ENCODE measurements at places on chromosomes 1 and 21.

DNA sequence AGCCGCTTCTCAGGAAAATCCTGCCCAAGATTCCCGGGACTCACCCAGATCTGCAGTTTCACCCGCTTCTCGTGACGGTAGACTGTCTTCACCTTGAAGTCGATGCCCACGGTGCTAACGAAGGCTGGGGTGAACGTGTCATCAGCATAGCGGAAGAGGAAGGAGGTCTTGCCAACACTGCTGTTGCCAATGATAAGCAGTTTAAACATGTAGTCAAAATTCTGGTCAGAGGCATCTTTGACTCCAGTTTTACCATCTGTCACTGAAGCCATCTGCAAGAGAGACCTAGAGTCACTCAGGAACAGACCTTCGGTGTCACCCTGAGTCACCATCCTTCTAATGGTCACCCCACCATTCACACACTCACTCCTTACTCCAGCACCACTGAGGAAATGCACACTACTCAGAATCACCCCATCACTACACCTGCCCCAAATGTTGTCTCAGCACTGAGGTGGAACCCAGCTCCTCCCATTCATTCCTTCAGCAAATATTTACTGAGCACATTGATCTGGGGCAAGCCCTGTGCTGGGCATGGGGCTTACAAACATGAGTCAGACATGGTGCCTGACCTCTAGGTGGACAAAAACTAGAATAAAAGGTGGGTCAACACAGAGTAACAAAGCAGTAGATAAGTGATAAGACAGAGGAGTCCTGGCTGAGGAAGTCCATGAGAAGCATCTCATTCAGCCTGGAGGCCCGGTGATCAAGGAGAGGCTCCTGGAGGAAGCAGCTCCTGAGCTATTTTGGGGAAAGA is 13.5 kb downstream of the RAB3B start:
- no peak for DNase-seq

- DNase-seq = no peak
Observed at GRCh38 chr1:109728870-109729269, 12.0 kb downstream of the GSTM3 start.

GRCh38 chr1:11641776-11642305 is 12.4 kb downstream of the FBXO2 start:
- no peak for DNase-seq

DNA sequence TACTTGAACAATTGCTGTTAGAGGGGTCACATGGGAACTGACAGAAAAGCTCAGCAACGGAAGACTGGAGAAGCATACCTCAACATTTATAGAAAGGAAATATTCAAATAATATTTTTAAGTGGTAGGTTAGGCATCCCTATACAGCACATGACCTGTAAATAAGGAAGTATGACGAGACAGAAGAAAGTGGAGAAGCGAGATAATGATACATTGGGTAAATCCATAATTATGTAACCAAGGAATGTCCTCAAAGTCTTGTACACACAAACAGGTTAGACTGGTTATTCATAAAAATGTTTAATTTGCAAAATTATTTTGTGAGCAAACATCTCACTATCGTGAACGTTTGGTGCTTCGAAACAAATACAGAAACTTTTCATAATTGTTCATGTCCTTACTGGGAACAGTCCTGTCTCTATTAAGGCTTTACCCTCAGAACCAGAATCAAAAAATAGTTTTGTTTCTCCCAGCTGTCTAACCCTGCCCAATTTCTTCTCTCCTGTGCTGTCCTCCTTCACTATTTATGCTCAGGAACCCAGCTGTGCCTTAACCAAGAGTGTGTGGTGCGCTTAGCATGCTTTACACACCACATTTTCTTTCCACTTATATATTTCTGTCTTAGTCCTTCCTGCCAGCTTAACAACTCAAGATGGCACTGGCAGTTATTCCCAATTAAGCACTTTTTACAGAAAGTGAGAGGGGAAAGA is 10.2 kb downstream of the KMO start:
- no peak for DNase-seq

GRCh38 chr1:216779686-216780085 is 56.5 kb upstream of the ESRRG start:
- no peak for DNase-seq
